ENCODE measurements at places on chromosomes 2 and 18. TPM values are rescaled to one million over a fixed set of nuclear protein-coding genes. Genes with fewer than 3 reads are reported as not detected.

GRCh38 chr2:99915108-99915675 is 227.2 kb downstream of the AFF3 start:
- H3K27ac ChIP-seq = no peak overlapping the region
- no peak for DNase-seq
- no peaks in the 10 kb centered on the region for H3K36me3 ChIP-seq

DNA sequence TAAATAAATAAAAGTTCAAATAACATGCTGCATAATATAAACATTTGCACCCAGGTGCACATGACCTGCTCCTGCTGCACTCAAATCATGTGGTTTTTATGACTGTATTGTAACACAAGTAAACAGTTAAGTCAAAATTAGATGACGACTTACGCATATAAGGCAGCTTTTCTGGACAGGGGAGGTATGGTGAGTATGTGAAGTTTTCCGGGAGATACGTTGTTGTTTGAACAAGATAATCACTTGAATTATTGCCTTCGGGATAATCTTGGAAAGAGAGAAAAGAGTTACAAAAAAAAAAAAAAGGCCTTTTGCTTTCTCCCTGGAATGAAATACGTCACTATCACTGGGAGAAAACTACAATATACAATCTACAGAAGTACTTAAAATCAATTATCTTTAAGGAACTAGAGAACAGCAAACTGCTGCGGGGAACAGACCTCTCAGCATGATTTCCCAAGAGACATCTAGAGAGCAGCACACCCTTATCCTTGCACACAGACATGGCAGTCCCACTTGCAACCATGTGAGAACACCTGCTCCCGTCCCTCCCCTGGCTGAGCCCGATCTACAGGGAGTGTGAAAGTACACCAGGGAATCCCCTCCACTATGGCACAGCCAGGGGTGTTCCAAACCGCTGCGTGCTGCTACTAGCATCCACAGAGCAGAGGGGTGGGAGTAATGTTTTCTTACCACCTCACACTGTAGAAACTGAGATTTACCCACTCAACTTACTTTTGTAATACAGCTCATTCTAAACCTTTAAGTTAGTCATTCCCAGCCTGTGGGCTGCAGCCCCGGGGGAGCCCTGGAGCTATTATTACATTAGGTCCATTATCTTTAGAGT is 26.3 kb downstream of the B4GALT6 start:
- no peaks in the 10 kb centered on the region for H3K36me3 ChIP-seq
- H3K27me3 ChIP-seq = peaks cover 11% of the 10 kb centered on the region
- H3K27ac ChIP-seq = no peak overlapping the region
- H3K4me3 ChIP-seq = no peak overlapping the region
- DNase-seq = peak; percentile 25

- H3K4me1 ChIP-seq = no peaks in the 10 kb centered on the region
- H3K27me3 ChIP-seq = no peaks in the 10 kb centered on the region
- H3K27ac ChIP-seq = no peak overlapping the region
- no peak for DNase-seq
- no peak overlapping the region for H3K4me3 ChIP-seq
Measured at GRCh38 chr2:75100011-75100800, 99.1 kb downstream of the TACR1 start.

GRCh38 chr2:173990970-173991819 is 26.0 kb upstream of the SP3 start:
- H3K4me1 ChIP-seq = no peaks in the 10 kb centered on the region
- peaks cover 24% of the 10 kb centered on the region for H3K27me3 ChIP-seq
- no peaks in the 10 kb centered on the region for H3K36me3 ChIP-seq
- DNase-seq = no peak
- no peak overlapping the region for H3K27ac ChIP-seq

- no peak overlapping the region for H3K4me3 ChIP-seq
- DNase-seq = no peak
- H3K36me3 ChIP-seq = no peaks in the 10 kb centered on the region
- no peak overlapping the region for H3K27ac ChIP-seq
- H3K4me1 ChIP-seq = no peaks in the 10 kb centered on the region
Measured at GRCh38 chr2:197033222-197033621, 106.7 kb upstream of the PGAP1 start.

The ITGAV gene
- 15.5 TPM for total RNA-seq

The ALPG gene
- total RNA-seq = not detected

The ATP8B1 gene
- 0.20 TPM for total RNA-seq

The MIB1 gene
- total RNA-seq = 37.1 TPM

The NT5C1B gene
- total RNA-seq = not detected

The TGFA gene
- not detected for total RNA-seq

DNA sequence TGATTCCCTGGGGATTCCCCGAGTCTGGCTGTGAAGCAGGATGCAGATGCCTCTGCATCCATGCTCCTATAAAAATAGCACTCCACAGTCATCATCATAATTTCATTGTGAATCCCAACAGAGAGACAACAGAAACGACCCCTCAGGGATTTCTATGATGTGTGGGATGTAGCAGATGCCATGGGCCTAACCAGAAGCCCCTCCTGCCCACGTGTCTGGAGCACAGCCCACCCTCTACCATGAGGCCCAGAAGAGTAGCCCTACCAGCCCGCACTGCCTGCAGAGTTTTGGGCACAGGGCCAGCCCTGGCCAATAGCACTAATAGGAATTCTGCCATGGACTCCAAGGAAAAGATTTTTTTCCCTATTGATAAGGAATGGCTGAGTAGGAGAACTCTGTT is 66.6 kb downstream of the GYPC start:
- DNase-seq = no peak
- no peaks in the 10 kb centered on the region for H3K36me3 ChIP-seq
- no peak overlapping the region for H3K4me3 ChIP-seq

The NABP1 gene
- 24.5 TPM for total RNA-seq

GRCh38 chr18:76972846-76973519 is 150.6 kb downstream of the ZNF236 start:
- H3K27ac ChIP-seq = no peak overlapping the region
- H3K4me1 ChIP-seq = no peaks in the 10 kb centered on the region
